Mammary epithelial cell (primary cell): ENCODE measurements at places on chromosomes 1 and 21. TPM values are rescaled to one million over a fixed set of nuclear protein-coding genes. Genes with fewer than 3 reads are reported as not detected.

S100A7 gene
- 1.1 TPM for polyA plus RNA-seq

CD34 gene
- 0.02 TPM for polyA plus RNA-seq

SUMO3 gene
- 89.6 TPM for polyA plus RNA-seq

CRYBG2 gene
- polyA plus RNA-seq, result 4.5 TPM

EFNA4 gene
- 8.4 TPM for polyA plus RNA-seq

ERG gene
- 0.26 TPM for polyA plus RNA-seq

TEKT2 gene
- polyA plus RNA-seq, result not detected

FCRL5 gene
- not detected for polyA plus RNA-seq

NBPF19 gene
- 4.6 TPM for polyA plus RNA-seq

FCRL2 gene
- polyA plus RNA-seq, result not detected

KCNA10 gene
- not detected for polyA plus RNA-seq

RXFP4 gene
- polyA plus RNA-seq, result 0.07 TPM

NBPF8 gene
- polyA plus RNA-seq, result 12.6 TPM

OVAAL gene
- 0.03 TPM for polyA plus RNA-seq

KRTAP15-1 gene
- polyA plus RNA-seq, result not detected

BEND5 gene
- 0.16 TPM for polyA plus RNA-seq

LCE1B gene
- 0.65 TPM for polyA plus RNA-seq

GJA4 gene
- 0.07 TPM for polyA plus RNA-seq

UBL4B gene
- polyA plus RNA-seq, result not detected

KRTAP12-2 gene
- not detected for polyA plus RNA-seq

C8B gene
- polyA plus RNA-seq, result not detected
